ENCODE measurements at places on chromosomes 7 and 10. TPM values are rescaled to one million over a fixed set of nuclear protein-coding genes. Genes with fewer than 3 reads are reported as not detected.

Gene BTBD16
- not detected for total RNA-seq

Gene SYT15B
- 0.08 TPM for total RNA-seq

Gene EPHB6
- 13.8 TPM for total RNA-seq

Gene ZP3
- total RNA-seq, result 9.8 TPM

Gene GNGT1
- total RNA-seq, result not detected

Gene GALNT17
- not detected for total RNA-seq

Gene DBF4
- total RNA-seq, result 81.6 TPM

Gene TMEM213
- total RNA-seq, result not detected

Gene DNA2
- 5.3 TPM for total RNA-seq

Gene SPDYE3
- not detected for total RNA-seq

Gene RELN
- total RNA-seq, result not detected

Gene CAMK2B
- total RNA-seq, result not detected

Gene GIMAP5
- total RNA-seq, result 23.5 TPM

Gene NANOS1
- 0.50 TPM for total RNA-seq

Gene CNNM1
- total RNA-seq, result not detected

Gene HDAC9
- total RNA-seq, result 0.89 TPM

Gene ALOX5
- total RNA-seq, result 3.9 TPM

Gene KLF6
- 552 TPM for total RNA-seq

Gene COMMD3
- 22.1 TPM for total RNA-seq

Measured in CD8-positive, alpha-beta T cell (primary cell).